Activated T-helper 2 cell treated with anti-CD3 and anti-CD28 coated beads, Interferon-gamma antibody, Interleukin-2, Interleukin-4, amounts not matched to agents 10 μg/mL and 5 μg/mL and 100 μg/mL, durations not matched to agents 14 hours and 24 hours and 36 hours (primary cell): ENCODE measurements at places on chromosomes 3 and 15. TPM values are rescaled to one million over a fixed set of nuclear protein-coding genes. Genes with fewer than 3 reads are reported as not detected.

The C2CD4A gene
- not detected in 2 replicates for total RNA-seq

The VWA5B2 gene
- 0.11 TPM in 1 of 2 replicates, not detected in the other for total RNA-seq

GRCh38 chr3:46748170-46748569 is 30.5 kb upstream of the PRSS50 start:
- H3K4me3 ChIP-seq = no peak overlapping the region
- peaks cover 4% of the 10 kb centered on the region for H3K27me3 ChIP-seq
- DNase-seq = no peak
- no peaks in the 10 kb centered on the region for H3K36me3 ChIP-seq
- H3K27ac ChIP-seq = no peak overlapping the region

DNA sequence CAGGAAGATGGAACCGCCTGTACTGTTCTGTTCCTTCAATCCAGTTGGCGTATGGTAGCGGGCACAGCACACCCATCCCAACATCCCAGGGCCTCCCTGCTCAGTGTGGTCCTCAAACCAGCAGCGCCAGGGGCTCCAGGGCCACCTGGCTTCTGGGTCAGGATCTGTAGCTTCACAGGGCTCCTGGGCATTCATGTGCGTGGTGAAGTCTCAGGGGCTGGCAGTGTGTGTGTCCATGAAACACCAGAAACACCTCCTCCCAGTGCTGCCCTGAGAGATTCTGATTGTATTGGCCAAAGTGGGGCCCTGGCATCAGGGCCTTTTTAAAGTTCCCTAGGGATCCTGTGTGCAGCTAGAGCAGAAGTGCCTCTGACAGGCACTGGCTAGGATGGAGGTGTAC is 42.1 kb downstream of the ABTB1 start:
- peaks cover 1% of the 10 kb centered on the region for H3K27me3 ChIP-seq
- no peak overlapping the region for H3K4me3 ChIP-seq
- no peak overlapping the region for H3K27ac ChIP-seq
- H3K36me3 ChIP-seq = no peaks in the 10 kb centered on the region
- DNase-seq = no peak
- H3K4me1 ChIP-seq = no peaks in the 10 kb centered on the region

The PP2D1 gene
- total RNA-seq = not detected in 2 replicates

DNA sequence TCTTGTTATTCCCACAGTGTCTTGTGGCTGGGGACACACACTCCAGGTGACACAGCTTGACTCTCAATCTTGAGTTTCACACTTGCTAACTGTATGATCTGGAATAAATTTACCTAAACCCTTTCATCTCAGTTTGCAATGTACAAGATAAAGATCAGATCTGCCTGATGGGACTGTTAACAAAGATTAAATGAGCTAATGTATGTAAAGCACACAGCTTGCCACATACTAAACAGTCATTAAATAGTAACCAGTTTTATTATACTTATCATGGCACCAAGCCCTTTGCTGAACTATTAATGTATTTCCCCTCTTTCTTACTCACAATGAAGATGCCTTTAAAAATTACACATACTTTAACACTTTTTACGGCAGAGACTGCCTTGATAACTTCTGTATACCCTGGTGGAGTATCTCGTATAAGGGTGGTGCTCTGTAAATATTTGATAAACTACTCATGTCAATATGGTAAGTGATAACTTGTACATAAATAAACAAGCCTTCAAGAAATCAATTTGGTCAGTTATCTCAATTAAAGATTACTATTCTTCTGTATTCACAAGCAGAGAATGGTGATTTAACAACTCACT is 184.5 kb downstream of the STAG1 start:
- DNase-seq = no peak
- H3K4me3 ChIP-seq = no peak overlapping the region
- H3K27me3 ChIP-seq = no peaks in the 10 kb centered on the region

GRCh38 chr3:10195366-10196089 is 30.8 kb downstream of the IRAK2 start:
- H3K27ac ChIP-seq = peak overlapping the region; percentile 96
- H3K4me1 ChIP-seq = peaks cover 72% of the 10 kb centered on the region
- peaks cover 7% of the 10 kb centered on the region for H3K36me3 ChIP-seq

DNA sequence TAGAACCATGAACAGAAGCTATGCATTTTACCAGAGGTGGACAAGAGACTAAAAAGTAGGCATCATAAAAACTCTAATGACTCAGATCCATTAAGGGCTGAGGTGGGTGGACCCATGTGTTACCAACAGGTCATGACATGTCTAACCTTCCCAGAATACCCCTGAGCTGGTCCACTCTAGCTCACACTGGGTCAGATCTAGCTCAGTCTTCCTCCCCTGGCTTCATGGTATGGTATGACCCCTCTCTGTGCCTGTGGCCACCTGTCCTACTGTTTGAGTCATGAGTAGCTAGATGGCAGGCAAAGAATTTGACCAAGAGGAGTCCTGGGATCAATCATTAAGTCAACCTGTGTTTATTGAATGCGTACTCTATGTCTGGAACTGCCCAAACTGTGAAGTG is 340.4 kb downstream of the EPHB1 start:
- H3K27ac ChIP-seq = no peak overlapping the region
- no peak overlapping the region for H3K4me3 ChIP-seq
- H3K4me1 ChIP-seq = no peaks in the 10 kb centered on the region
- DNase-seq = no peak

GRCh38 chr3:173893835-173894234 is 496.3 kb downstream of the NLGN1 start:
- no peak for DNase-seq
- no peak overlapping the region for H3K27ac ChIP-seq
- no peaks in the 10 kb centered on the region for H3K36me3 ChIP-seq
- H3K27me3 ChIP-seq = no peaks in the 10 kb centered on the region

GRCh38 chr3:111246967-111247760 is 175.5 kb downstream of the NECTIN3 start:
- H3K36me3 ChIP-seq = no peaks in the 10 kb centered on the region
- H3K4me3 ChIP-seq = no peak overlapping the region
- H3K27ac ChIP-seq = no peak overlapping the region
- DNase-seq = no peak
- H3K27me3 ChIP-seq = peaks cover 48% of the 10 kb centered on the region

- H3K4me1 ChIP-seq = peaks cover 21% of the 10 kb centered on the region
- H3K36me3 ChIP-seq = peaks cover 25% of the 10 kb centered on the region
- H3K4me3 ChIP-seq = no peak overlapping the region
- no peak for DNase-seq
Observed at GRCh38 chr3:195609229-195609628, 25.5 kb upstream of the APOD start.

DNA sequence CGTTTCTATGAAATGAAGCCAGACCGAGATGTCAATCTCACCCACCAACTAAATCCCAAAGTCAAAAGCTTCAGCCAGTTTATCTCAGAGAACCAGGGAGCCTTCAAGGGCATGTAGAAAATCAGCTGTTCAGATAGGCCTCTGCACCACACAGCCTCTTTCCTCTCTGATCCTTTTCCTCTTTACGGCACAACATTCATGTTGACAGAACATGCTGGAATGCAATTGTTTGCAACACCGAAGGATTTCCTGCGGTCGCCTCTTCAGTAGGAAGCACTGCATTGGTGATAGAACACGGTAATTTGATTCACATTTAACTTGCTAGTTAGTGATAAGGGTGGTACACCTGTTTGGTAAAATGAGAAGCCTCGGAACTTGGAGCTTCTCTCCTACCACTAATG is 41.9 kb upstream of the TRA2B start:
- H3K4me1 ChIP-seq = peaks cover 9% of the 10 kb centered on the region
- H3K4me3 ChIP-seq = no peak overlapping the region
- peaks cover 52% of the 10 kb centered on the region for H3K27me3 ChIP-seq
- H3K27ac ChIP-seq = no peak overlapping the region

GRCh38 chr3:142498397-142499180 is 50.8 kb upstream of the XRN1 start:
- DNase-seq = no peak
- H3K27ac ChIP-seq = peak overlapping the region; percentile 72
- no peaks in the 10 kb centered on the region for H3K27me3 ChIP-seq
- peaks cover 22% of the 10 kb centered on the region for H3K4me1 ChIP-seq
- H3K36me3 ChIP-seq = peaks cover 62% of the 10 kb centered on the region
- no peak overlapping the region for H3K4me3 ChIP-seq

- H3K36me3 ChIP-seq = no peaks in the 10 kb centered on the region
- no peak overlapping the region for H3K4me3 ChIP-seq
- no peak for DNase-seq
Observed at GRCh38 chr15:98523912-98524662, 124.3 kb upstream of the IGF1R start.

The ARRDC4 gene
- 0.14 and 0.27 TPM in 2 replicates for total RNA-seq

DNA sequence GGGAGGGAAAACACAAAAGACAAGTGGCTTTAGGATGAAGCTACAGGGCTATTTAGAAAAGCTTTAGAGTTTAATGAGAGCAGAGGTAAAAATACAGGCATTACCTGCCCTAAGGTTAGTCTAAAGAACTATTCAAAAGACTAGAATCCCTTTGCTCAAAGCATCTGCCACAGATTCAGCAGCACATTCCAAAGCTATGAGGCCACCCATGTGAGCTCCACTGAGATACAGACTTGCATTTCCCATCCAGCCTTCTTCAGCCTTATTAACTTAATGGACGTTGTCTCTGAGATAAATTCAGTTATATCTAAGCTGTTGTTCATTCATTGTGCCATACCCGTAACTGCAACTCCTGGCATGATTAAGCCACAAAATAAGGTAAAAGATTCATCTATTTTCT is 25.4 kb downstream of the CXCR6 start:
- H3K36me3 ChIP-seq = peaks cover 97% of the 10 kb centered on the region
- H3K27me3 ChIP-seq = no peaks in the 10 kb centered on the region
- H3K4me3 ChIP-seq = no peak overlapping the region
- DNase-seq = no peak
- peaks cover 74% of the 10 kb centered on the region for H3K4me1 ChIP-seq

GRCh38 chr3:125107861-125108567 is 52.2 kb upstream of the HEG1 start:
- peaks cover 49% of the 10 kb centered on the region for H3K4me1 ChIP-seq
- H3K36me3 ChIP-seq = peaks cover 7% of the 10 kb centered on the region
- no peak overlapping the region for H3K4me3 ChIP-seq
- peaks cover 35% of the 10 kb centered on the region for H3K27me3 ChIP-seq
- DNase-seq = no peak
- no peak overlapping the region for H3K27ac ChIP-seq
